ENCODE measurements at places on chromosomes 2 and 18.

DNA sequence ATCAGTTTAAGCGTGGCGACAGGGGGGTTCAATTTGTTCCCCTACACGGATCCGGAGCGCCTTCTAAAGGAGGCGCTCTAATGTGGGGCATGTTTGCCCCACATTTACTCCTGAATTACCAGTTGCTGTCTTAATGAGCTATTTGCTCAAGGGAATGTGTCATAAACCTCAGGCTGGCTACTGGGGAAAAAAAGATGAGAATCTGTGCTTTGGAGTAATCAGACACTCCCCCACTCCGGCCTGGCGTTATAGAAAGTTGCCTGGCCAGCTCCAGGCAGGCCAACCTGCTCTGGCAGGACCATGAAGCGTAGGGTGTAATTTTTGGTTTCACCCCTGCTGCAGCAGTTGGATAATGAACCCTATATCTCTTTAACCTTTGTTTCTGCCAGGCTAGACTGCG lies 31.0 kb upstream of the MAP3K20 start:
- DNase-seq: no peak

- no peak for DNase-seq
Measured at GRCh38 chr2:148546270-148546669, 98.3 kb upstream of the EPC2 start.

GRCh38 chr2:37284381-37284780 lies 40.3 kb downstream of the PRKD3 start:
- no peak for DNase-seq

DNA sequence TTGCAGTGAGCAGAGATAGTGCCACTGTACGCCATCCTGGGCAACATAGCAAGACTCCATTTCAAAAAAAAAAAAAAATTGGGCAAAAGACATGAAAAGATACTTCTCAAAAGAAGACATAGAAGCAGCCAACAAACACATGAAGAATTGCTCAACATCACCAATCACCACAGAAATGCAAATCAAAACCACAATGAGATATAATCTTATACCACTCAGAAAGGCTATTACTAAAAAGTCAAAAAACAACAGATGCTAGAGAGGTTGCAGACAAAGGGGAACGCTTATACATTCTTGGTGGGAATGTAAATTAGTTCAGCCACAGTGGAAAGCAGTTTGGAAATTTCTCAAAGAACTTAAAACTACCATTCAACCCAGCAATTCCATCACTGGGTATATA lies 43.1 kb upstream of the CHAC2 start:
- DNase-seq: no peak

DNA sequence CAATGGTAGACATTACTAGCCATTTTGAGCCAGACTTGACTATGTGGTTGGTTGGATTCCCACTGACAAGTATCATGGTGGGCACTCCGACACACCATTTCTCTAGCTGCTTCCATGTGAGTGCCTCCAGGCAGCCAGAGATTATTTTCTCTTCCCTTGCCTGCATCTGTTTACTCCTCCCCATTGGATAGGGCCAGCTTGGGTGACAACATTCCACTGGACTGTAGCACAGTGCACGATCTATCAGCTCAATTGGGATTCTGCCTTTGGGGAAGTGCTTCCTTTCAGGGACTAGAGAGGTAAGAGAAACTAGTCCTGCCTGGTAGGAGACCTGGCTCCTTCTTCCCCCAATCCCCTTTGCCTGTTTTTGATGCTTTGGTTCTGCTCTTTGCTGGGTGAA lies 49.0 kb upstream of the MAP4K3 start:
- no peak for DNase-seq

DNA sequence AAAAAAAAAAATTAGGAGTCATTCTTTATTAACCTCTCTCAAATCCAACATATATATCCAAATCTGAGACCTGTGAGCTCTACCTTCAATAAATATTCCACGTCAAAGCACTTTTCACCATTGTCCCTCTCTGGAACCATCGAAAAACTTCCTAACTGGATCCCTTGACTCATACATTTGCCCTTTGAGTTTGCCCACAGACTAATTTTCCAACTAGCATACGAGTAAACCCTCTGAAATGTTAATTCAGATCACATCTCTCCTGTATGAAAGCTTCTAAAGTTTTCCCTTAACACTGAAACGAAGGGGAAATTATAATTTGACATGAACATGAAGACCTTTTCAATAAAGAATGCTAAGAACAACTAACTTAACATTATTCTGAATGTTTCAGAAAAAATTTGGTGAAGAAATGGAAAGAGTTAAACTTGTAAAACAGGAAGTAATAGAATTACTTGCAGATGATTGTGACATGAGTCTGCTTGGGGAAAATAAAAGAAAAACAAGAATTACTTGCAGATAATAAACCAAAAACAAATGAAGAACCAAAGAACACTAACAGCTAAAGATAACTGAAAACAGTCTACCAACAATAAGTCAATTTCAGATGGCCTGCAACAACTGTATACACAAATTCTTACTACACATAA lies 110.6 kb downstream of the C2orf74 start:
- no peak for DNase-seq

- no peak for DNase-seq
Measured at GRCh38 chr2:85158559-85159273, 25.5 kb downstream of the TCF7L1 start.

- DNase-seq: peak; percentile 50
Measured at GRCh38 chr2:38850045-38850444, 25.7 kb downstream of the DHX57 start.

DNA sequence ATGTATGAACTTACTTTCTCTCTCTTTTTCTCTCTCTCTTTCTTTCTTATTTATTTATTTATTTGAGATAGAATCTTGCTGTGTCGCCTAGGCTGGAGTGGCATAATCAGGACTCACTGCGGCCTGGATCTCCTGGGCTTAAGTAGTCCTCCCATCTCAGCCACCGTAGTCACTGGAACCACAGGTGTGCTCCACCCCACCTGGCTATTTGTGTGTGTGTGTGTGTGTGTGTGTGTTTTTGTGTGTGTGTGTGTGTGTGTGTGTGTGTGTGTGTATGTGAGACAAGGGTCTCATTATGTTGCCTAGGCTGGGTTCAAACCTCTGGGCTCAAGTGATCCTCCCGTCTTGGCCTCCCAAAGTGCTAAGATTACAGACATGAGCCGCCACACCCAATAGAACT lies 64.3 kb downstream of the KIAA1328 start:
- DNase-seq: no peak

GRCh38 chr2:168244318-168244717 lies 3.1 kb downstream of the STK39 start:
- DNase-seq: no peak

DNA sequence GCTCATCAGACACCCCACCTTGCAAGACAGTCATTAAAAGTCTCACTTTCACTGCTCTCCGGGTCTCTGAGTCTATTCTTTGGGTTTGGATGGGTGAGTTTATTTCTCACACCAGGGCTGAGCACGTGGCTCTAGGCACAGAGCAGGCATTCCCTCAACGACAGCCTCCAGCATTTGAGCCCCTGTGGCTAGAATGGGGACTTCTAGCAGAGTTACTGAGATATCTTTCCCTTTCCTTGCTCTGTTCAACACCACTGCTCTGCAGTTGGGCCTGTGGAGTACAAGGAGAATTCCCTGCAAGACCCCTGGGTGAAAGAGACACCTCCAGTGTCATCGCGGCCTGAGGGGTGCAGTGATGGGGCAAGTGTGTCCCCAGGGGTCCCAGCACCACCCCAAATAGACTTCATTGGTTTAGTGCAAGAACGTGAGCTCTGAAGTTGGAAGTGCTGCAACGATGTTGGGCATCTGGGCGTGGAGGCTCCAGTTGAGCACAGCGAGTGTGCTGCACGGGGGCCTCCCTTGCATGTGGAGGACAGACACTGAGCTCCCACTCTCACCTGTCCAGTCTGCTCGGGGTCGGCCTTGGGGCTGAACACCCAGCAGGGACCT lies 184.1 kb upstream of the HS6ST1 start:
- no peak for DNase-seq

DNA sequence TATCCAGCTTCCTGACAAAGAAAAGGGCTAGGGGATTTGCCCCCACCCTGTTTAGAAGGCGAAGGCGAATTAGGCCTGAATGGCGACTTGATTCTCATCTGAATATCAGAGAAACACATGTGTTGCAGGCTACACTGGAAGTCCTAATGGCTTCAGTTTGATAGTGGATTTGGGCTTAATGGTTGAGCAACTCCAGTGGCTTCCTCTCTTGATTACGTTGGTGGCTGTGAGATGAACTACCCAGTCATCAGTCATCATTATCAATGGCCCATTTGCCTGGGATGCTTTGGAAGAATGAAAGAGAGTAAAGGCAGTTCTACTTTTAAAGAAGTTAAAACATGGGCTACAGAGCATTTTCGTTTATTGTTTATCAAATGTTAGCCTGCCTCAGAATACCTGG lies 60.9 kb upstream of the IL1R1 start:
- DNase-seq: no peak

GRCh38 chr18:47887227-47887626 lies 43.2 kb downstream of the SMAD2 start:
- DNase-seq: no peak

GRCh38 chr18:50154420-50154819 lies 40.5 kb downstream of the MYO5B start:
- DNase-seq: no peak

DNA sequence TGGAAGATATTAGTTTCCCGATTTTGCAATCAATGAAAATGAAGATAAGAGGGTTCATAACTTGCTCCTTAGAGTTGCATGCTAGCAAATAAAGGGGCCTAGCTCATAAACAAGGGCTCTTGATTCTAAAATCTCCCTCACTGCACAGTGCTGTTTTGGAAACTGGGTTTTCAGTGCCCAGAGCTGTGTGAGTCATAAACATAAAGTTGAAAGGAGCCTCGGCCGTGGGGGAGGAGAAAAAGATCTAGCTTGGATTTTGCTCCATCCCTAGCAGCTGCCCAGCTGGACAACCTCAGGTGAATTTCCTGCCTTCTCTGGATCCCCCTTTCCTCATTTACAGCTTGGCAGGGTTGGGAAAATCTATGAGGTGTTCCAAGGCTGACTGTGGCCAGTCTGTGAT lies 42.5 kb downstream of the LYPD1 start:
- no peak for DNase-seq

DNA sequence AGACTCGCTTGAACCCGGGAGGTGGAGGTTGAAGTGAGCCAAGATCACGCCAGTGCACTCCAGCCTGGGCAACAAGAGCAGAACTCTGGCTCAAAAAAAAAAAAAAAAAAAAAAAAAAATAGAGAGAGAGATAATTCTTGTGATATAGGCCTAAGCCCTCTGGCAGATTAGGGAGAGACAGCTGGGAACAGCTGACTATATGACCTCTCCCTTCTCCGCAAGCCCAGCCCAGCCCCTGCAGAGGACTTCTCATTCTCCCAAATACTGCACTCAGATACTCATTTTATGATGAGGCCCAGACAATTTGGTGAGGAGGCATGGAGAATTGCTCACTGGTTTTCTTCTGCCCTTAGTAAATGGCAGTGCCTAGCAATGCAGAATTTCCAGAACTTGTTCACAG lies 262.0 kb downstream of the HAUS1 start:
- no peak for DNase-seq
